ENCODE measurements at places on chromosomes 3 and 15. TPM values are rescaled to one million over a fixed set of nuclear protein-coding genes. Genes with fewer than 3 reads are reported as not detected.

GRCh38 chr15:36251450-36251849 is 328.0 kb upstream of the CDIN1 start:
- DNase-seq, result no peak

Gene WDR93
- under 0.01 TPM for total RNA-seq

Gene COLQ
- 0.43 TPM for total RNA-seq

Gene EXD1
- under 0.01 TPM for total RNA-seq

DNA sequence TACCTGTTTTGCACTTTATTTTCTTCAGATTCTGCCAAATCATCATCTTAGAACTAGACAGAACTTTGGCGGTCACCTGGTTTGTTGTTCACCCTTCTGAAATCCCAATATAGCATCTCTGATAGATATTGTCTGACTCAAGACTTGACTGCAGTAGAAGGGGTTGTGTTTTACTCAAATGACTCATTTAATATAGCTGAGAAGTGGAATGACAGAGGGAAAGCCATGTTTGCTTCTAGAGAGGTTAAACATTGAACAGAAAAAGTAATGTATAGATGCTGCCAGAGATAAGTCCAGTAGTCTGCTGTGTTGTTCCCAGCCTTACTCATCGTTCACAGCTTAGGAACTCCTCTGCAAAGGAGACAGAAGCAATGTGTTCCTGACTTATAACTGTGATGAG is 402.0 kb downstream of the AGBL1 start:
- DNase-seq, result no peak

DNA sequence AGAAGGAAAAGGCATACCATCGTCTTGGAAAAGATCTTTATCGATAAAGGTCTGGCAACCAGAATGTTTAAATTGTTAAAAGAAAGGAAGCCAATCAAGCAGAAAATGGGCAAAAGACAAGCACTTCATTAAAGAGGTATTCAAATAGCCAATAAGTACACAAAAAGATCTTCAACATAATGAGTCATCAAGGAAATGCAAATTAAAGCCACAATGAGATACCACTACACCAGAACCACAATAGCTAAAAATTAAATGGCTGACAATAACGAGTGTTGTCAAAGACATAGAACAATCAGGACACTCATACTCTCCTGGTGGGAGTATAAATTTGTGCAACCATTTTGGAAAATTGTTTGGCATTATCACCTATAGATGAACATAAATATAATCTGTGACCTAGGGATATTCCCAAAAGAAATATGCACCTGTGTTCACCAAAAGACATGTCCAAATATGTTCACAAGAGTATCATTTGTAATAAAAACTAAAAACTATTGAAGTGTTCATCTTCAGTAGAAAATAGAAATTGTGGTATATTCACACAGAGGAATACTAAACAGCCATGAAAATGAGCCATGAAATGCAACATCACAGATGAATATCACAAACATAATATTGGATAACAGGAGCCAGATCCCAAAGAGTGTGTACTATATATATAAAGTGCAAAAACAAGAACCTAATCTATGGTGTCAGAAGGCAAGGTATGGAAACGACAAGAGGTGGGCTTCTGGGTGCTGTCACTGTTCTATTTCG is 14.4 kb upstream of the BTBD1 start:
- DNase-seq, result no peak

DNA sequence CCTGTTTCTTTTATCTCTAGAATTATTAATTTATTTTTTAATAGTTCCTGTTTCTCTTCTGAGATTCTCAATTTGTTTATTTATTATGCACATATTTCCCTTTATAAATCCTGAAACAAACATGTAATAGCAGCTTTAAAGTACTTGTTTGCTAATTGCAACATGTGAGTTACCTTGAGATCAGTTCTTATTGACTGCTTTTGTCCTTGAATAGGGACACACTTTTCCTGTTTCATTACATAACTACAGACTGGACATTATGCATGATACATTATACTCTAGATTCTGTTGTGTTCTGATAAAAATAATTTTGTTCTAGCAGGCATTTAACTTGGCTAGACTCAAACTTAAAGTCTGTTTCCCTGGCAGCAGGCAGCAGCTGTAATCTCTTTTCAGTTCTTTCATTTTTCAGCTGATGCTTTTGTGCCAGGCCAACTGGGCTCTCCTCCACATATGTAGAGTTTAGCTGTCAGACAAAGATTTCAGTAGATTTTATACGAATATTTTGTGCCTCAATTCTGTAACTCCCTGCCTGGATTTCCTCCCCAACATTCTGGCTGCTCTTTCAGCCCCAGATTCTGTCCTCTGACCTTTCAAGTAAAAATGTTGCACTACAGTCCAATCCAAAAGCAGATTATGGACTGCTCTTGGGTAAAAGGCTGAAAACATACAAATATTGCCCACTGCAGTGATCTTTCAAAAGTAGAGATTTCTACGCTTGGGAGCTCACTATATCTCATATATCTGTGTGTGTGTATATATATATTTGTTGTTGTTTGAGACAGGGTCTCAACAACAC is 41.9 kb downstream of the PCOLCE2 start:
- DNase-seq, result no peak

GRCh38 chr15:37792351-37792750 is 142.1 kb upstream of the TMCO5A start:
- DNase-seq, result no peak

DNA sequence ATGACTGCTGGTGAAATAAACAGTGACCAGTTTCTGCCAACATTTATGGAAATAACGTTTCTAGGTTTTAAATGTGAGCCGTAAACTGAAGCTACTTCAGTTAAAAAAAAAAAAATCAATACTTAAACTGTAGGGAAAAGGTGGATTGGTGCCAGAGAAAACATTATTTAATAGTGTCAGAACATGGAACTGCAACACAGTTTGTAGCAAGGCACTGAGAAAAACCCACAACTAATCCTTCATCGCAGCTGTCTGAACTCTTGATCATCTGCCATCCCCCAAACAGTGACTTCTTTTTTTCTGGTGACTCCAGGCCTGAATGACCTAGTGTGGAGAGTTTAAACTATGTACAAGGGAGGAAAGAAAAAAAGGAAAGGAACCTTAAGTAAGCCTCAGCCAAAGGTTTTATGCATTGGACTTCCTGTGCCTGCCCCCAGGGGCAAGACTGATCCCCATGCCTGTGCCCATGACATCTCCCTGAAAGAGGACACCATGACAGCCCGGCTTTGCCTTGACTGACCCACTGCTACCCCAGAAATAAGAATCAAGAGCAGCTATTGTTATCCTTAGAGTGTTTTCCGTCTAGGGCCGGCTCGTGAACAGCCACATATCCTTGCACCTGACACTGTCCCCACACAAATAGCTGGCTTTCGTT is 33.1 kb downstream of the CRTAP start:
- DNase-seq, result peak; percentile 28

GRCh38 chr3:144583871-144584270 is 612.2 kb downstream of the DIPK2A start:
- DNase-seq, result no peak

DNA sequence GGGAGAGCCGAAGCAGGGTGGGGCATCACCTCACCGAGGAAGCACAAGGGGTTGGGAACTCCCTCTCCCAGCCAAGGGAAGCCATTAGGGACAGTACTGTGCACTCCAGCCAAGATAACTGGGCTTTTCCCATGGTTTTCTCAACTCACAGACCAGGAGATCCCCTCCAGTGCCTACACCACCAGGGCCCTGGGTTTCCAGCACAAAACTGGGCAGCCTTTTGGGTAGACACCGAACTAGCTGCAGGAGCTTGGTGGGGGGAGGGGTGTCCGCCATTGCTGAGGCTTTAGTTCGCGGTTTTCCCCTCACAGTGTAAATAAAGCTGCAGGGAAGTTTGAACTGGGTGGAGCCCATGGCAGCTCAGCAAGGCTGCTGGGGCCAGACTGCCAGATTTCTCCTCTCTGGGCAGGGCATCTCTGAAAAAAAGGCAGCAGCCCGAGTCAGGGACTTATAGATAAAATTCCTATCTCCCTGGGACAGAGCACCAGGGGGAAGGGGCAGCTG is 129.6 kb upstream of the LMCD1 start:
- no peak for DNase-seq

DNA sequence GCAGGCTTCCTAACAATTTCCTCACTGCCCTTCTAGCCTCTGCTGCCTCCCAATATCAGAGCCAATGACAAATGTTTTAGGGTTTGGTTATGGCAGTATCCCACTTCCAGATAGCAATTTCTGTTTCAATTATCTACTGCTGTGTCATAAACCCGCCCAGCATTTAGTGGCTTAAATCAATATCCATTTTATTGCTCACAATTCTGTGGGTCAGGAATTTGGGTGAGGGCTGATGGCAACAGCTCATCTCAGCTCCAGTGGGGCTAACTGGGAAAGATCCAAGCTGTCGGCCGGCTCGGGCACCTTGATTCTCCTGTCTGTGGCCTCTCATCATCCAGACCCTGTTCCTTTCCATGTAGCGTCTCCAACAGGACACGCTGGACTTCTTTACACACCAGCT is 85.3 kb upstream of the GOLGA8J start:
- DNase-seq, result no peak

DNA sequence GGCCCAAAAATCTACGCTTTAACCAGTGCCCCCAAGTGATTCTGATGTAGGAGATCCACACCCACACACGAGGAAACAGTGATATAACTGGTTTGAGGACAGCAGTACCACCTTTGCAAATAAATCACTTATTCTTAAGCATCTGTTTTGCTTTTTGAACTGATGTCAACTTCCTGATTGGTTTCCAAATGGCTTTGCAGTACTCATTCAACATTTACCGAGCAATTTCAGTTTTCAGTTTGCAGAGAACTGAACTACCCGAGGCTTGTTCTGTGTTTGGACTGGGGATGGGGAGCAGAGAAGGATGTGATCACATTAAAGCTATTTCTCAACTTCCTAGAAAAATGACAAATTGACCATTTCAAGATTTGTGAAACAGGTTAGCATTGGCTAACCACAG is 1.1 kb upstream of the GYG1 start:
- DNase-seq, result no peak

DNA sequence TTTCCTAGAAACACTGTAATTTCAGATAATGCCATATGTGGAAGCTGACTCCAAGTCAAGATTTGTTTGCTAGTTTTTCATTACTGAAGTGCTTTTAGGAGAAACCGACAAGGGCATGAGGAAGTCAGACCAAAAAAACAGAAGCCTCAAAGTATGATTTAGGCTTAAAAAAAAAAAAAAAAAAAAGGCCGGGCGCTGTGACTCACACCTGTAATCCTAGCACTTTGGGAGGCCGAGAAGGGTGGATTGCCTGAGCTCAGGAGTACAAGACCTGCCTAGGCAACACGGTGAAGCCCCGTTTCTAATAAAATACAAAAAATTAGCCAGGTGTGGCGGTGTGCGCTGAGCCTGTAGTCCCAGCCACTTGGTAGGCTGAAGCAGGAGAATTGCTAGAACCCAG is 11.6 kb downstream of the RPL15 start:
- no peak for DNase-seq

DNA sequence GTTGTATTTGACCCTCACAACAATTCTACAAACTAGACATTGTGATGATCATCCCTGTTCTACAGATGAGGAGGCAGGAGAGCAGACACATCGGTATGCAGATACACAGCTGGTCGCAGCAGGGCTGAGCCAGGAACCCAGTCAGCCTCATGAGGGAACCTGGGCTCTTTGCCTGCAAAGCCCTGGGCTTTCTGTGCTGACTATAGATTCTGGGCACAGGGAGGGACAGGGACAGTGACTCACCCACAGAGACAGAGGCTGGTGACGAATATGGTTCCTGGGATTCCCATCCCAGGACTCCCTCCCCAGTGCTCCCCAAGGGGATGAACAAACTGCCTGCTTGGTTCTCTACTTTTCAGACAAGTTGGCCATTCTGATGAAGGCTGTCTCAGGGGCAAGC is 3.8 kb upstream of the CAMP start:
- peak; percentile 64 for DNase-seq

DNA sequence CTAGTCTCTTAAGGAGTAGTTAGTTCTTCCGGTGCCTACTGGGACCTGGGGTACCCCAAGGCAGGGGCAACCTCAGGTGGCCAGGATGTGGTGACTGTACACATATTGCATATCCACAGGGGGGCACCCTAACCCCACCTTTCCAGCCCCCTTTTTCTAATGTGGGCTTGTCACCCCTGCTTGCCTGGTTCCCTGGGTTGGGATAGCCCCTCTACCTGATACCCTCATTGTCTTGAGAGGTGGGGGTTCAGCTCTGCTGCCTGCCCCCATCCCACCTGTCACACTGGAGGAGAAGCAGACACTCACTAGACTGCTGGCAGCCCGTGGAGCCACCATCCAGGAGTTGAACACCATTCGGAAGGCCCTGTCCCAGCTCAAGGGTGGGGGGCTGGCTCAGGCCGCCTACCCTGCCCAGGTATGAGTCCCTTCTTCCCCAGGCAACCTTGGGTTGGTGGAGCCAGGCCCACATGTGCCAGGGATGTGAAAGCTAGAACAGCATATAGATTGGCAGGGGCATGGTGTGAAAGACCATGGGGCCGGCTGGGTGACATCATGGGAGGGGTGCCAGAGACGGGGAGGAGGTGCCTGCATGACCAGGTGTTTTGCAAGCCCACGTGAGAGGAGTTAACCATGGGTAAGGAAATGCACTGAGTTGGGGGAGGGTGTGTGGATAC is 4.0 kb downstream of the GLYCTK start:
- DNase-seq, result no peak

- no peak for DNase-seq
Observed at GRCh38 chr3:132709761-132710160, 12.4 kb downstream of the NPHP3 start.

GRCh38 chr3:54578417-54578816 is 349.4 kb downstream of the LRTM1 start:
- no peak for DNase-seq

- DNase-seq, result peak; percentile 21
Observed at GRCh38 chr3:155548195-155548594, 196.7 kb downstream of the PLCH1 start.

GRCh38 chr3:16551342-16551976 is 38.0 kb upstream of the RFTN1 start:
- no peak for DNase-seq

GRCh38 chr15:89315375-89315929 is 19.2 kb downstream of the POLG start:
- no peak for DNase-seq

- no peak for DNase-seq
Observed at GRCh38 chr3:185843126-185843525, 18.3 kb upstream of the IGF2BP2 start.

DNA sequence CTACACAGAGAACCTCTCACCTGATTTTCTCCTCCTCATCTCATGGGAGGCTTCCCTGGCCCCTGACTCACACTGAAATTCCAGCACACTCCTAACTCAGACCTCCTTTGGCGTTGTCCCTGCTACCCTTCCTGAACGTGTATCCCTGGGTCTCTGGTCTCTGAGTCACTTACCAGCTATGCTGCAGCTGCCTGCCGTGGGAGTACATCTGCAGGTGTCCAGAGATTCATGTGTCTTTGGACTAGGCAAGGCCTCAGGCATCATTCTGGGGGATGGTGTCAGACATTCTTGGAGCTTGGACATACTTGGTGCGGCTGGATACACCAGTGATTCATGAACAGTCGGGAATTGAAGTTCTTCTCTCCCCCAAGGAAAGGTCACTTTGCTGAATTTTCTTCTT is 148.8 kb upstream of the TRIM42 start:
- peak; percentile 47 for DNase-seq

- no peak for DNase-seq
Observed at GRCh38 chr3:156383441-156384025, 171.4 kb downstream of the SSR3 start.

- DNase-seq, result no peak
Observed at GRCh38 chr15:83567318-83567717, 86.6 kb upstream of the ADAMTSL3 start.

Gene DUOX1
- total RNA-seq, result not detected

GRCh38 chr3:124788254-124788745 is 58.0 kb downstream of the UMPS start:
- DNase-seq, result no peak

Gene IL17RD
- total RNA-seq, result 0.86 TPM

- DNase-seq, result no peak
Observed at GRCh38 chr15:81332326-81332725, 8.4 kb upstream of the STARD5 start.

Measured in fibroblast of villous mesenchyme (primary cell).